ENCODE measurements at places on chromosomes 12 and 14. TPM values are rescaled to one million over a fixed set of nuclear protein-coding genes. Genes with fewer than 3 reads are reported as not detected.

Gene SMOC1
- not detected for total RNA-seq

Gene GSG1
- total RNA-seq, result not detected

Gene RPL10L
- total RNA-seq, result not detected

Gene SHMT2
- total RNA-seq, result 89.3 TPM

Gene POTEG
- total RNA-seq, result 0.29 TPM

Gene LTB4R2
- 0.88 TPM for total RNA-seq

Gene ART4
- not detected for total RNA-seq

Gene NR4A1
- total RNA-seq, result 3.0 TPM

Gene NEDD1
- 47.1 TPM for total RNA-seq

Gene PMCH
- total RNA-seq, result not detected

Gene GLIPR1
- 46.3 TPM for total RNA-seq
